HepG2 (cell line): ENCODE measurements at places on chromosomes 3 and 15.
A peak's percentile ranks its signal among the peaks of the same experiment; 100 is the strongest.

GRCh38 chr15:80173022-80173759 lies 20.4 kb downstream of the FAH start:
- peak; percentile 77 for DNase-seq

GRCh38 chr3:41920406-41920965 lies 41.4 kb downstream of the ULK4 start:
- DNase-seq = no peak

DNA sequence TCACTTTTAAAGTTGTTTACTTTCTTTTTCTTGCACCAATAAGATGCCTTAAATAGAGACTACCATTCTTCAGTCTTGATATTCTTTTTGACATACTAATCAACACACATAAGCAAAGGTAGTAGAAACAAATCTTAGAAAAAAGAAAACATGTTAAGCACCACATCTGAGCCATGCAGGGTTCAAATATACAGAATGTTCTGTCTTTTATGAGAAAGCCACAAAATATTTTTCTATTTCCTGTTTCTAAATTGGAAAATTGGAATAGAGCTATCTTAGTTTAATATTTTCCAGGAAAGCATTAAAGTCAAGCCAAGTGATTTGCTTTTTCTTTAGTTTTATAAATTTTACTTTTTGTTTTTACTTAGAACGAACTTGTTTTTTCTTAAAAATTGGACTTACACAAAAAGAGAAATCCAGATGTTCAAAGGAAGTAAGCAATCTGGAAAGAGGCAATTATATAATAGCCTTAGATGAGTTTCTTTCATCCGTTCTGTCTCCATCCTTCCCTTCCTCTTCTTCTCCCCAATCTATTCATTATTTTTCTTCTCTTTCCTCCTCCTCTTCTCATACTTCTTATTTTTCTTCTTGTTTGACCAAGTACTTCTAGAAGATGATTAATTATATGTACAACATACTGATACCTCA lies 731.7 kb downstream of the SQOR start:
- no peak for DNase-seq

GRCh38 chr3:130760922-130761321 lies 14.3 kb upstream of the PIK3R4 start:
- no peak for DNase-seq

- no peak for DNase-seq
Observed at GRCh38 chr3:155225417-155225816, 68.1 kb downstream of the STRIT1 start.
